SK-N-DZ (cell line): ENCODE measurements at places on chromosomes 11 and 22.

- DNase-seq = no peak
Observed at GRCh38 chr11:134679592-134679991, 267.6 kb upstream of the B3GAT1 start.

GRCh38 chr11:828506-829175 is 922 bp downstream of the CRACR2B start:
- peak; percentile 75 for DNase-seq

DNA sequence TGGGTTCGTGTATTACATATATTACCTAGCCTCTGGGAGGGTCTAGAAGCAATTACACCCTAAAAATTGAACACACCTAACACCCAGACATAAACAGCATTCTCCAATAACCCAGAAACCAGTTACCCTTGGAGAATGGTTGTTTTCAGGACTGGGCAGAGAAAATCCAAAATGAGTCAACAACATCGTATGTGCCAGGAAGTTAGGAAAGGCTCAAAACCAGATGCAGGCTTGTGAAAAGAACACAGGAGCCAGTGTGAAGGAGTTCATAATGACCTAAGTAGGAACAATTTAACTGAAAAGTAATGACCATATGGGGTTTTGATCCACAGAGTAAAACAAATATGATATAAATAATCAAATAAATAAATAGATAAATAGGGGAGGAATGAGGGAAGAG is 5.1 kb upstream of the CLPB start:
- DNase-seq = no peak

DNA sequence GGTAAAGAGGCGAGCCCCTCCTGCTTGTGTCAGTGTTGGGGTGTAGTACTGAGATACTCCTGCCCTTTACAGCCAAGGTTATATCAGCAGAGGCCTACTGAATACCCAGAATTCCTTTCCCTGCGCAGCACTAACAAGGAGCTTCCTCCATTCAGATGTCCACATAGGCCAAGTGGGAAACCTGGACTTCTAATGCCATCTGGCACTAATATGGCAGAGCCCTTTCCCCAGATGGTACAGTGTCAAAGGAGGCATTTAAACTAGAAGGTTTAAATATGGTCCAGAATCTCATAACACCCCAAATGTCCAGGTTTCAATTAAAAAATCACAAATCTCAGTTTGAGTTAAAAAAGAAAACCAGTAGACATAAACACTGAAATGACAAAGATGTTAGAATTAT is 68.8 kb downstream of the USP47 start:
- DNase-seq = no peak

GRCh38 chr11:5226732-5227310 is at the start of gene HBB:
Gene HBB, minus strand, starts transcription at chr11:5227071. Its CDS starts 50 bp downstream, at chr11:5227021.
- no peak for DNase-seq

DNA sequence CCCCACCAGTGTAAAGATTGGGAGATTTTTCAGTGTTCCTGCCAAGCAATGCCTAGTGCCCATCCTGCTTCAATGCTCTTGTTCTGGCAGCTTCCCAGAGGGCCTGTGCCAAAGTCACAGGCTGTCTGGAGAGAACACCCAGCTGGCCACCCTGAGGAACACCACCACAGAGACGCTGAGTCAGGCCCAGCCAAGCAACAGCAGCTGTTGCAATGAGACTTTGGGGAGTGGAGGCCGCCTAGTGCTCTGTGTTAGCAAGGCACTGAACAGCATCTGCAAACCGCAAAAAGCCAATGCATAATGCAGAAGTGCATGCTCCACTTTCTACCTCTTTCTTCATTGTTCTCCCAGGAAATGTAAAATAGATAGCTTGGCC is 168.1 kb downstream of the NXPE2 start:
- peak; percentile 10 for DNase-seq

GRCh38 chr11:35009944-35010342 is 93.5 kb downstream of the PDHX start:
- no peak for DNase-seq

GRCh38 chr11:45755281-45755859 is 49.6 kb upstream of the SLC35C1 start:
- DNase-seq = no peak
